ENCODE measurements at places on chromosomes 2 and 18.
A peak's percentile ranks its signal among the peaks of the same experiment; 100 is the strongest.

DNA sequence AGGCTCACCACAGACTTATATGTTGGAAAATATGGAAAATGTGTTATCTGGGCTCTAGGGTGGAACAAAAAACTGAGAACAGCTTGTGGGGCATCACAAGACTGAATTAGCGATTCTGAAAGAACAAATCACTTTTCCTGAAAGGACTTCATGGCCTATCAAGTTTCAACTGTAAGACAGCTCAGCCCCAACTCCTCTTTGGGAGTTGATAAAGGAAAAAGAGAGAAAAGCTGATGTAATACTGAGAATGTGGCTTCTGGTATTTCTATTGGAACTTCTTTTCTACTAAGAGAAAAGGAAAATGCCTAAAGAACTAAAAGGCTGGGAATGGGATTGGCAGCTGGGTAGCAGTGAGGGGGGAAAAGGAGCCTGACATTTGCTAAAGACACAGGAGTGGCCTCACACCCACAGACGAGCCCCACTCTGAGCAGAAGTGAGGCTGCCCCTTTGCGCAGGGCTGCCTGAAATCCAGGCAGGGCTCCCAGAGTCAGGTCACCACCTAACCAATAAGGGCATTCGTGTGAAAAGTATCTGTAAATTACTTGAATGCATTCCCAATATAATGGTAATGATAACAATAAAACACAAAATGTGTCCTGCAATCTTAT, 75.6 kb downstream of the LRP2 start:
- peak overlapping the region; percentile 30 for H3K27ac ChIP-seq
- no peak overlapping the region for H3K4me3 ChIP-seq
- H3K36me3 ChIP-seq, result peaks cover 22% of the 10 kb centered on the region
- no peak for DNase-seq
- H3K4me1 ChIP-seq, result peaks cover 11% of the 10 kb centered on the region

- DNase-seq, result no peak
- H3K27ac ChIP-seq, result no peak overlapping the region
- no peaks in the 10 kb centered on the region for H3K36me3 ChIP-seq
- no peaks in the 10 kb centered on the region for H3K27me3 ChIP-seq
- H3K4me1 ChIP-seq, result no peaks in the 10 kb centered on the region
- no peak overlapping the region for H3K4me3 ChIP-seq
Measured at GRCh38 chr2:191038741-191039140, 24.8 kb upstream of the STAT1 start.

DNA sequence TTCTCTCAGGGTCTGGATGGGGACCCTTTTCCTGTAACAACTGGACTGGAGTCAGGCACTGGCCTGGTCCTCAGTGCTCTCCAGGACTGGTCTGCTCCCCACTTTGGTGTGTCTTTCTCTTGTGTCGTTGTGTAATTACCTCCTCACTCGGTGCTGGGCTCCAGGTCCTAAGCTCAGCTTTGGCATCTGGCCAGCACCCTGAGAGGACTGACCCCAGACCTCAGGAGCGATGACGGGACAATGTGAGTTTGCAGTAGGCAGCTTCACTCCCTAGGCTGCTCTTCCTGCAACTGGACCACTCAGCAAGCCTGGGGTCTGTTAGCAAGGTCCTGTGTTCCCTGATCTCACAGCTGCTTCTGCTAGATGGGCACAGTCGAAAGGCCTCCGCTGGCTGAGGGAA, 93.8 kb downstream of the COLEC12 start:
- no peak overlapping the region for H3K4me3 ChIP-seq
- no peak for DNase-seq
- H3K36me3 ChIP-seq, result peaks cover 43% of the 10 kb centered on the region
- H3K27ac ChIP-seq, result peak overlapping the region; percentile 66
- no peaks in the 10 kb centered on the region for H3K27me3 ChIP-seq
- peaks cover 12% of the 10 kb centered on the region for H3K4me1 ChIP-seq

- H3K4me3 ChIP-seq, result no peak overlapping the region
- no peaks in the 10 kb centered on the region for H3K27me3 ChIP-seq
- H3K27ac ChIP-seq, result no peak overlapping the region
- DNase-seq, result no peak
- no peaks in the 10 kb centered on the region for H3K36me3 ChIP-seq
Measured at GRCh38 chr2:62597323-62597722, 91.3 kb upstream of the TMEM17 start.

GRCh38 chr2:82959727-82960126, 1499.4 kb downstream of the SUCLG1 start:
- no peak overlapping the region for H3K27ac ChIP-seq
- H3K36me3 ChIP-seq, result peaks cover 4% of the 10 kb centered on the region

DNA sequence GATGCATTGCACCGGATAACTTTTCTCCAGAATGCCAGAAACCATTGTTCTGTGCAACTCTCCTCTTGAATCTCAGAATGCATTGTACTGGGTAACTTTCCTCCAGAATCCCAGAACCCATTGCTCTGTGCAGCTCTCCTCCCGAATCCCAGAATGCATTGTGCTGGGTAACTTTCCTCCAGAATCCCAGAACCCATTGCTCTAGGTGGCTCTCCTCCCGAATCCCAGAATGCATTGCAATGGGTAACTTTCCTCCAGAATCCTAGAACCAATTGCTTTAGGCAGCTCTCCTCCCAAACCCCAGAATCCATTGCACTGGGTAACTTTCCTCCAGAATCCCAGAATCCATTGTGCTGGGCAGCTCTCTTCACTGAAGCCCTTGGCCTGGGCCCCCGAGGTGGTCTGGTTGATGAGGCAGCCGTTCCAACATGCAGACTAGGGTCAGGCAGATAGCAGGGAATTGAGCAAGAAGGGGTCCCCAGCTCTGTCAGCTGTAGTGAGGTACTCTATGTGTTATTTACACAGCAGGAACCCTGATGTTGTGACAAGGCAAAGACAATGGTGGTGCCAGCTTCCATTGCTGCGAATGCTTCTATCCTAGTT, 9.4 kb downstream of the FOSL2 start:
- no peak overlapping the region for H3K4me3 ChIP-seq
- H3K4me1 ChIP-seq, result peaks cover 40% of the 10 kb centered on the region
- H3K27ac ChIP-seq, result no peak overlapping the region
- H3K27me3 ChIP-seq, result no peaks in the 10 kb centered on the region
- DNase-seq, result no peak

GRCh38 chr18:9986156-9986930, 72.5 kb downstream of the VAPA start:
- H3K27me3 ChIP-seq, result peaks cover 4% of the 10 kb centered on the region
- no peak overlapping the region for H3K4me3 ChIP-seq
- no peak for DNase-seq

DNA sequence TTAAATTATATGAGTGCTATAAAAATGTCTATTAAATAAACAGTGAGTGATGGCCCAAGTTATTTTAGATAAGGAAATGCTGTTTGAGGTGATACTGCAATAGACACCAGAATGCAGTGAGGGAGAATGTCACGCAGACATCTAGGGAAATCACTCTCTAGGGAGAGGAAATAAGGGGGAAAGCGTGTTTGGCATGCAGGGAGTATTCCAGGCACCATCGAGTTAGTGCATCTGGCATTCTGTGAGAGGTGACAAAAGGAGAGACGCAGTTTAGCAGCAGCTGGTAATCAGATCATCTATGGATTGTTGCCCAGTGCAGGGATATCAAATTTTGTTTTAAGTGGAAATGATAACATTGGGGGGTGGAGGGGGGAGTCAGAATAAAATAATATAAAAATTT, 175.4 kb upstream of the NETO1 start:
- DNase-seq, result no peak
- no peaks in the 10 kb centered on the region for H3K4me1 ChIP-seq
- H3K4me3 ChIP-seq, result no peak overlapping the region
- no peak overlapping the region for H3K27ac ChIP-seq
- peaks cover 8% of the 10 kb centered on the region for H3K27me3 ChIP-seq
- H3K36me3 ChIP-seq, result no peaks in the 10 kb centered on the region

DNA sequence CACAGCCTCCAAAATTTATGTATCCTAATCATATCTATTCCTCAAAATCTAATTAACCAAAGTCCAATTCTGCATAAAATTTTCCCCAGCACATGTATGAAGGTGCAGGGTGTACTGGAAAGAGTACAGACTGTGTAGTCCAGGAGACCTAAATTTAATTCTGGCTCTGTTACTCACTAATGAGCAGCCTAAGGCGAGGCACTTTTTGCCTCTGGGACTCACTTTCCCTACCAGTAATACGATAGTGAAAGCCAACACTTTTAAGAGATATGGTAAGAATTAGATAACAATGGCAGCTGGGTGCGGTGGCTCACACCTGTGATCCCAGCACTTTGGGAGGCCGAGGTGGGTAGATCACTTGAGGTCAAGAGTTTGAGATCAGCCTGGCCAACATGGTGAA, 177.7 kb downstream of the PIEZO2 start:
- H3K27me3 ChIP-seq, result no peaks in the 10 kb centered on the region
- no peak overlapping the region for H3K27ac ChIP-seq
- H3K4me3 ChIP-seq, result no peak overlapping the region
- no peak for DNase-seq

DNA sequence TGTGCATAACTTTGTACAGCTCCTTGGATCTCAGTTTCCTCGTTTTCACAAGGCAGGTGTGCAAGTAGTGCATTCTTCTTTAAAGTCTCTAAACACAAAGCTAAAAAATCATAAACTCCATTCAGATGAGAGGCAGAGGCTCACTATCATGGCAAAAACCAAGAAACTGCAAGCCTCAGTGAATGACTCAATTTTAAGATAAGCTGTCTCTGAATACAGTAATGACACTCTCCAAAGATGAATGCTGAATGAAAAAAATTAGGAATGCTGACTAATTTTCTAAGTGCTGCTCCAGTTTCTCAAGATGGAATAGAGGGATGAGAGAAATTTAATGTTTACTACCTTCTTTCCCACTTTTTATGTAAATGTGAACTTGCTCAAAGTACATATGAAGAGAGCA, 17.2 kb downstream of the B4GALT6 start:
- DNase-seq, result no peak
- H3K4me3 ChIP-seq, result no peak overlapping the region
- H3K27me3 ChIP-seq, result no peaks in the 10 kb centered on the region
- H3K4me1 ChIP-seq, result peaks cover 12% of the 10 kb centered on the region
- H3K27ac ChIP-seq, result peak overlapping the region; percentile 75

DNA sequence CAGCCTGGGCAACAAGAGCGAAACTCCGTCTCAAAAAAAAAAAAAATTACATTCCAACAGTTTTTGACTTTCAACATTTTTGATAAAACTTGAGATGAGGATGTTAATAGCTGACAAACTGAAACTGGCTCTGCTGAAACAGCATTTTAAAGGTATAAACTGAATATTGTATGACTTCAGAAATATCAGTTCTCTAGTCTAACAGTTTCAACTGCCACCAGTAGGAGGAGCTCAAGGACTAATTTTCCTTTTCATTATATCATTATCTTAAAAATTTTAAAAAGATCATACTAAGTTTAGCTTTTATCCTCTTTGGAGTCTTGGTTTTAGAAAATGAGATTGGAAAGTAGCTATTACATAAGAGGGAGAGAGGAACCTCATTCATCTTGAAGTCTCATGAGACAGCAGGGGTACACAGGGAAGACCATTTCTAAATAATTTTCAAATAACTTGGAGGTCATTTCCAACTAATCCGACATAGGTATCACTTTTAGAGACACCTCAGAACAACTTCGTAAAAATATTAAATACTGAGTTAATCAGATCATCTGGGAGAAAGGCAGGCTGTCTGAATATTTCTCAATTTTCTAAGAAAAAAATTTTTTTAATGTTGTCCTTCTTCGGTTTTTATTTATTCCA, 37.6 kb upstream of the MCM6 start:
- no peak overlapping the region for H3K4me3 ChIP-seq
- H3K36me3 ChIP-seq, result peaks cover 17% of the 10 kb centered on the region
- DNase-seq, result no peak
- H3K27me3 ChIP-seq, result no peaks in the 10 kb centered on the region
- no peak overlapping the region for H3K27ac ChIP-seq

DNA sequence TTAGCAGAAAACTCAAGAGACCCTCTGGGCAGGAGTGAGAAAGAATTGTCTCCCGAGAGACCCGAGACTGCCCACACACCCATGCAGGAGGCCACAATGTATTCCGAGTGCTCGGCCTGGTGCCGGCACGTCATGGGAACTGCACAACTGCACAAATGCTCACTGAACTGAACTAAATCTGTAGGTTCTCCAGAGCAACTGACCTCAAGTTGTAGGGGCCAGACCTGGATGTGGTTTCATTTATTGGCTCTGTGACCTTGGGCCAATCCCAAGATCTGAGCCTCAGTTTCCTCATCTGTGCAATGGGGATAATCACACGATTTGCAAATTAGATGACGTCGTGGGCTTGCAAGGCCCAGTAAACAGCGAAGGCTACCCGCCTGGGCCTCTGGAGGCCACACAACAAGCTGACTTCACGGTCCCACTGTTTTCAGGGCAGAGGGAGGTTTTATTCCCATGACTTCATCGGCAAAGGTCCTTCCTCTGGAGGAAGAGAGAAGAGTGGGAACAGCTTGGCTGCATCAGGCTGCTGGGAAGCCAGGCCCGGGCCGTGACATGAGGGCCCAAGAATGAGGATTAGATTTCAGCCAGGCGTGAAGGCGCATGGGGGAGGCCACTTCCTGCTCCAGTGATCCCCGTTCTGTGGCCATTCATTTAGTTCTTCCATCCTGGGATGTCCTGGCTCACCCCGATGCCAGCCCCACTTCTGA, 3.6 kb upstream of the ERFE start:
- no peak for DNase-seq
- H3K27ac ChIP-seq, result no peak overlapping the region
- H3K27me3 ChIP-seq, result peaks cover 21% of the 10 kb centered on the region
- no peaks in the 10 kb centered on the region for H3K36me3 ChIP-seq
- H3K4me3 ChIP-seq, result no peak overlapping the region

GRCh38 chr2:61255580-61256437, 93.8 kb downstream of the C2orf74 start:
- no peak overlapping the region for H3K4me3 ChIP-seq
- peaks cover 37% of the 10 kb centered on the region for H3K36me3 ChIP-seq
- no peaks in the 10 kb centered on the region for H3K4me1 ChIP-seq
- H3K27me3 ChIP-seq, result no peaks in the 10 kb centered on the region

GRCh38 chr2:224922142-224922727, 120.0 kb downstream of the DOCK10 start:
- DNase-seq, result no peak
- no peak overlapping the region for H3K27ac ChIP-seq
- H3K4me3 ChIP-seq, result no peak overlapping the region
- no peaks in the 10 kb centered on the region for H3K27me3 ChIP-seq

DNA sequence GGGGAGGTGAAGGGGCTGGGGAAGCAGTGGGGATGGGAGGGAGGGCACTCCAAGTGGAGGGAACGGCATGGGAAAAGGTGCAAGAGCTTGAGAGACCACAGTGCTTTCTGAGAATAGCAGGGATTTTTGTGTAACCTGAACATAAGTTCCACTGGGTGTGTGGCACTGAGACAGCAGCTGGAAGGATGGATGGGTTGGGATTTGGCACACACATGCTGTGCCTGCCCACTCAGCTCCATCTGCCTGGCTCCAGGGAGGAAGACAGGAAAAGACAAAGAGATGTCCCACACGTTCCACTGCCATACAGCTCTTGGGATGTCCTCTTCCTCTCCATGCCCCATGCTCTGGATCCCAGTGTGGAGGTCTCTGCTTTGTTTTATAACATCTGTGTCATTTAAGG, 114.1 kb upstream of the TEX51 start:
- H3K27me3 ChIP-seq, result peaks cover 51% of the 10 kb centered on the region
- H3K4me3 ChIP-seq, result no peak overlapping the region
- no peak overlapping the region for H3K27ac ChIP-seq
- no peaks in the 10 kb centered on the region for H3K36me3 ChIP-seq

- H3K36me3 ChIP-seq, result peaks cover 48% of the 10 kb centered on the region
- no peaks in the 10 kb centered on the region for H3K4me1 ChIP-seq
- no peaks in the 10 kb centered on the region for H3K27me3 ChIP-seq
- H3K27ac ChIP-seq, result no peak overlapping the region
- no peak for DNase-seq
- H3K4me3 ChIP-seq, result no peak overlapping the region
Measured at GRCh38 chr2:151478011-151478410, 68.3 kb downstream of the RIF1 start.

- H3K27ac ChIP-seq, result no peak overlapping the region
- DNase-seq, result no peak
- no peak overlapping the region for H3K4me3 ChIP-seq
- H3K36me3 ChIP-seq, result no peaks in the 10 kb centered on the region
- H3K27me3 ChIP-seq, result peaks cover 38% of the 10 kb centered on the region
- peaks cover 4% of the 10 kb centered on the region for H3K4me1 ChIP-seq
Measured at GRCh38 chr2:220585241-220585640, 957.8 kb downstream of the SLC4A3 start.
